Fibroblast of lung (primary cell): ENCODE measurements at places on chromosomes 6 and 20. TPM values are rescaled to one million over a fixed set of nuclear protein-coding genes. Genes with fewer than 3 reads are reported as not detected.
A peak's percentile ranks its signal among the peaks of the same experiment; 100 is the strongest.

The NOX3 gene
- not detected in 2 replicates for total RNA-seq

- no peak for DNase-seq
Measured at GRCh38 chr6:104095661-104096416, 763.9 kb downstream of the HACE1 start.

GRCh38 chr6:165634101-165634880, 28.8 kb downstream of the PDE10A start:
- DNase-seq = no peak

DNA sequence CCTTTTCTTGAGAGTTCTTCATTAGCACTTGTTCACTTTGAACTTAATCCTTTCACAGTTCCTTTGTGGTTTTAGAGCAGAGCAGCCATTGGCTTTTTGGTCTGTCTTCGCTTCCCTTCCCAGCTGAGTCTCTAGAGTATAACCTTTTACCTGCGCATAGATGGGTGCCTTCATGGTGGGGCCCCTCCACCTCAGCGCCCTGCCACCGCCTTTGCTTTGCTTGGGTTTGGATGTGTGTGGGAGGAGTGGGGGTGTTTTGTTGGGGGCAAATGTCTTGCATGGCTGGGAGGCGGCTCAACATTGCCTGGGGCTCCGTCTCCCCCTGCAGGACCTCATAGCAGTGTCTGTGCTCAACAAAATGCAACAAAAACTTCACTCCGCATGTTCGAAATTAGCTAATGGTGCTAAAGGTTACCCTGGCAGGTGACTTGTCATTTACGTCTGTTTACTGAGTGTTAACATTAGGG, 11.9 kb downstream of the PYGB start:
- DNase-seq = no peak

The CTAGE9 gene
- total RNA-seq = not detected in 2 replicates

DNA sequence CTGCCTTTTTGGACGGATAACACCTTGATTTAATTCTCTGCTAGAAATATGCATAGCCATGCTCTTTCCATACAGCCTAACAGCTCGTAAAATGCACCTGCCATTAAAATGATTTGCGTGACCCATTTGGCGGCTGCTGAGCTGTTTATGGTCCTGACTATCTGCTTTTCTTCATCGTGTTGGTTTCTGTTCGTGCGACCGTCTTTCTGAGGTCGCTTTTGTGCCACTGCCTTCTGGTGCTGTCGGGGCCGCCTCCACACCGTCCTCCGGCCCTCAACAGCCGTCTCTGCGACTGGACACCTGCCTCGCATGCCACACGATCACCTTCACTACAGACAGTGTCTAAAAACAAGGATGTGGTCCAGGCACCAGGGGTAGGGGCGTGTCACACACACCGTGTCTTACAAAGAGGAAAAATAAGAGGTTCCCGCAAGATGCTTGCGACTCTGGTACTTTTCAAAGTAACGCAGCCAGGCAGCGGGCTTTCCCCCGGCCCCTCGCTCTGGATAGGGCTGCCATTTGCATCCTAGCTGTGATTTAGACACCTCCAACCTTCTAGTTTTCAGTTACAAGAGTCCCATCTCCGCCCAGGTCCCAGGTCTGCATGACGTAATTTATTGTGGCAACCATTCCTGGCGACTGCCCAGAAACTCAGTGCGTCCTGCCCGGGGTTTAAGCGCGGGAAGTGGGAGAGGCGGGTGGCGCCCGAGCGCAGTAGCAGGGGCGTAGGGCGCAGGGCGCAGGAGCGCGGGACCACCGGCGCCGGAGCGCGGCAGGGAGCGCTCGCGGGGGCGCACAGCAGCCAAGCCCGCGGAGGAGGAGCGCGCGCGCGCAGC, at the start of gene STMND1:
STMND1 (plus strand) TSS at position 629 of the 836 bp plus-strand sequence. CDS start 208 bp downstream, outside the sequence.
- peak; percentile 18 for DNase-seq

- DNase-seq = no peak
Measured at GRCh38 chr6:128659878-128660622, 139.7 kb upstream of the PTPRK start.

GRCh38 chr6:12635813-12636212, 80.8 kb upstream of the PHACTR1 start:
- peak; percentile 82 for DNase-seq

DNA sequence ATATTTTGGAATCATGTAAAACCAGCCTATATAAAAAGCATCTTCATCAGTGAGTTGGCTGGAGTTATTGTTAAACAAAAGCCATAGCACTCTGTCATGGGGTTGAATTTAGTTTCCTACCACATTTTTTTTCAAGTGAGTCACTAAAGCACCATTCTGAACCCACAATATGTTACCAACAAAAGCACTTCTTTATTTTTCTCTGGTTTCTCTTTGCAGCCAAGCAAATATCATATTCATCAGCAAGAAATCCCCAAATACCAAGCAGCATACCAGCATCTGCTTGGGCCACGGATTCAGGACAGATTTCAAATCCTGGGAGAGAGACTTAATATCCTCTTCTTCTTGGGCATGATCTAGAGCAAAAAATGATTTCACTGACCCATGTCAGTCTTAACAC, 441.4 kb downstream of the BCKDHB start:
- DNase-seq = peak; percentile 84

GRCh38 chr6:112362812-112363570, 15.9 kb downstream of the RFPL4B start:
- DNase-seq = peak; percentile 31

The CDKN1A gene
- 470 and 900 TPM in 2 replicates for total RNA-seq
